ENCODE measurements at places on chromosomes 1 and 21. TPM values are rescaled to one million over a fixed set of nuclear protein-coding genes. Genes with fewer than 3 reads are reported as not detected.

- no peak for DNase-seq
Measured at GRCh38 chr1:172991674-172992400, 58.9 kb downstream of the TNFSF18 start.

- DNase-seq, result no peak
Measured at GRCh38 chr1:160747717-160748116, 8.7 kb downstream of the SLAMF7 start.

GRCh38 chr1:197415221-197415620, 147.2 kb downstream of the CRB1 start:
- no peak for DNase-seq

DNA sequence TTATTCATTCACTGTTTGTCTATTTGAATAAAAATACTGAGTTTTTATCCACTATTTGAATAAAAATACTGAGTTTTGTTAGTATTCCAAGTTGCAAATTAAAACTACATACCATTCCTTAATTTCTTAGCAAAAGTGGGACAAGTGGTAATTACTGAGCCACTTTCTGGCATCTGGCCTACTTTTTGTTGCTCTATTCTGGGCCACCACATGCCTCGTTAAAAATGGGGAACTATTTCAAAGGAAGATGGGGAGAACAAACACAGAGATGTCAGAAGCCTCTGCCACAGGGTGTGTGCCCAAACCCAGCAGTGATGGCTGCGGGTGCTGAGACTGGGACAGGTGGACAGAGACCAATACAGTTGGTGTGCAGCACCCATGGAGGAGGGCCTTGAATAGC, 14.6 kb downstream of the PIGP start:
- DNase-seq, result no peak

Gene COL9A2
- 19.8 TPM for total RNA-seq
